ENCODE measurements at places on chromosomes 6 and 20.

GRCh38 chr20:40663991-40664880 is 24.8 kb downstream of the MAFB start:
- no peak for DNase-seq

DNA sequence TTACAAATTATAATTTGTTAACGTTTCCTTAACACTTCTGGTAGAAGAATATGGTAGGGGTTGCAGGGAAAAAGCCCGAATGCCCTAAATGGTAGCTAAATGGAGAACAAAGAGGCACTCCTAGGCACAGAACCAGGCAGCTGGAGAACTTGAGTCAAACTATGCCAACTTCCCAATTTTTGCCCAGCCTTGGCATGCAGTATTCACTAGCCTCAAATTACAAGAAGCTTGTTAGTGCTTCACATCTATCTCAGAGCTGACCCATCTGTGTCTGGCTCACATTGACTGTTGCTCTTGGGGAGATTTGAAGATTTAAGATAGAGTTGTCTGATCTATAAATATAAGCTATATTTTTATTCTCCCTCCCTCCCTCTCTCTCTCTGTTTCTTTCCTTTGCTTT is 19.4 kb upstream of the LRFN2 start:
- DNase-seq, result no peak

DNA sequence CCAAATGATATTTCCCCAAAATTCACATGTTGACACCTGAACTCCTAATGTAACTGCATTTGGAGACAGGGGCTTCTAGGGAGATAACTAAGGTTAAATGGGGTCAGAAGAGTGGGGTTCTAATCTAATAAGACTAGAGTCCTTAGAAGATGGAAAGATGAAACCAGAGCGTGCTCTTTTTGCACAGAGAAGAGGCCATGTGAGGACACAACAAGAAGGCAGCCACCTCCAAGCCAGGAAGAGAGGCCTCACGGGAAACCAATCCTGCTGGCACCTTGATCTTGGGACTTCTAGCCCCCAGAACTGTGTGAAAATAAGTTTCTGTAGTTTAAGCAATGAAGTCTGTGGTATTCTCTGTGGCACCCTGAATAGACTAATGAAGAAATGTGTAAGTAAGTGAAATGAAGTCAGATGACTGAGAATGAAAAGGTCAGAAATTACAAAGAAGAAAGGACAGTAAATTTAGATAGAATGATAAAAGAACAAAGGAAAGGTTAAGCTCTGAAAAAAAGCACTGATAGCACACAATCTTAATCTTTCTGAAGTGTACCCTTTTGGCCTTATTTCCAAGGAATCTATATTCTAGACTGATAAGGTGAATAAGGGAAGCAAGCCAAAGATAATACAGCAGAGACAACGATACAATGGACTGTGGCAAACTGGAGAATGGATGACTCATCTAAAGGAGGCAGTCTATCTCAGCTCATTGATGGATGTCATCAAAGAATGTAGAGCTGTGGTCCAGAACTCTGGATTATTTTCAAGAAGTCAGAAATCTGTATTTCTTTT is 110.4 kb downstream of the MYB start:
- DNase-seq, result peak; percentile 63

GRCh38 chr6:117463762-117464665 is 18.5 kb upstream of the DCBLD1 start:
- DNase-seq, result peak; percentile 87

DNA sequence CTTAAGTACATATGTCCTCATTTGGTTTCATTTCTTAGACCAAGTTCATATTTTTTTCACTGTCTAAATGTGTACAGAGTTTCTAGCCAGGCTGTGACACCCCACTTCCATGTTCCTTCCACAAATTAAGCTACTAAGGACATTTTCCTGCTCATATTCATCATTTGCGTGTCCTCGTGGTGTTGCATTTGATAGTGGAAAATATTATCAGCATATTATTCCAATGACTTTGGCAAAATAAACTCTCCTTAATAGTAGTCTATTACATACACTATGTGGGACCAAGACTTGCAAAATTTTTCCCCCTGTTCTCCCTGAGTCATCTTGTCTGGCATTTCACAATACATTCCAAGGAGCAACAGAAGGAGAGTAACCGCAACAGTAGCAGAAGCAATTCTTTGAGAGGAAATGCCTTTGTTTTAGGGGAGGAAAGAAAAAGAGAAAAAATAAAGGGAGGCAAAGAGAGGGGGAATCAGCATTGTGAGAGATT is 599.2 kb downstream of the COL12A1 start:
- DNase-seq, result peak; percentile 98

DNA sequence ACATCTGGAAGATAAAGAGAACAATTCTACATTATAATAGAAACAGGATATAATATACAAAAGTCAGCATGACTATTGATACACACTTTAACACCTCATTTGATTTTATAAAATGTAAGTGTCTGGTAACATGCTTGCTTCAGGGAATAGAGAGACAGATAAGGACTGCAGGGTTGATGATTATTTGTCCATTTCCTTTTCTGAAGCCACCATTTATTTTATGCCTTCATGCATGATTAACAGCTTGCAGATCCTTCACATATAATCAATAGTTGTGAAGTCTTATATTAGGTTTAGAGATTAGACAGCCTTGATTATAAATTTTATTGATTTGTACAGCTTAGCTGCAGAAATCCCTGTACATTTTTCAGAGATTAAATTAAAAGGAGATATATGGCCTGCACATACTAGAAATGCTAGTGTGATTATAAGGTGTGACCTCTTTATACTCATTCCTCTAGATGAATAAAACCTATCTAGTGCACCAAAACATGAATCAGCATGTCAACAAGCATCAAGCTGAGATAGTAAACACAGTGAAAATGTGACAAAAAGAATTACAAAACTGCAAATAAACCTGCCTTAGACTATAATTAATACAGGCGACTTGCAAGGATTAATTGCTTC is 198.8 kb upstream of the THEMIS start:
- no peak for DNase-seq

- DNase-seq, result no peak
Measured at GRCh38 chr6:168015009-168015408, 17.5 kb downstream of the KIF25 start.

GRCh38 chr6:157587127-157587926 is 206.3 kb downstream of the ZDHHC14 start:
- no peak for DNase-seq

DNA sequence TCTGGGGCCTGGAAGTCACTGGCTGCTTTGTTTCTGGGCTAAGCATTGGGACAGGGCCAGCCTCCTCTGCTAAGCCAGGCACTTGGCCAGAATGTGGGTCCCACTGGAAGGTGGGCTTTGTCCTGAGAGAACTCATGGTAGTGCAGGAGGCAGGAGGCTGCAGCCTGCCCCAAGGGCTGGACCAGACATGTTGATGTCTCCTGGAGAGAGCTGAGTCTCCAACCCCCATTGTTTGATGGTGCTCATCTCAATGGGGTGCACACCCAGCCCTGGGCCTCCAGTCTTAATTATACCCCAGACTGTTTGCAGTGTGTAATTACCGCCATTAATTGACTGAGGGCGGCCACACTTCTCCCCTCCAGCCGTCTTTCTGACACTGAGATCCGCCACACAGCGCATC is 220.5 kb upstream of the PMEPA1 start:
- DNase-seq, result no peak

DNA sequence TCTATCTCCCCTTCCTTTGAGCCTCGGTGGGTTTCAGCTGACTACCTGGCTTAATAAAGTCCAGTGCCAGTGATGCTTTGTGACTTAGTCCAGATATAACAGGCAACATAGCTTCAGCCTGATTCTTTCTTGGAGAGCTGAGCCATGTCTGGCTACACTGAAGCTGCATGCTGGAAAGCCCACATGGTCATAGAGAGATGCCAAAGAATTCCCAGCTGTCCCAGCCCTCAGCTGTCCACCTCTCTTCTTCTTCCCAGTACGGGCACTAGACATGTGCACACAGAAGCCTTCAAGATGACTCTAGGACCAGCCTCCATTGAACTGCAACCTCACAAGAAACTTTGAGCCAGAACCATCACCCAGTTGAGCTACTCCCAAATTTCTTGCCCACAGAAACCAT is 154.1 kb upstream of the MYLIP start:
- no peak for DNase-seq

DNA sequence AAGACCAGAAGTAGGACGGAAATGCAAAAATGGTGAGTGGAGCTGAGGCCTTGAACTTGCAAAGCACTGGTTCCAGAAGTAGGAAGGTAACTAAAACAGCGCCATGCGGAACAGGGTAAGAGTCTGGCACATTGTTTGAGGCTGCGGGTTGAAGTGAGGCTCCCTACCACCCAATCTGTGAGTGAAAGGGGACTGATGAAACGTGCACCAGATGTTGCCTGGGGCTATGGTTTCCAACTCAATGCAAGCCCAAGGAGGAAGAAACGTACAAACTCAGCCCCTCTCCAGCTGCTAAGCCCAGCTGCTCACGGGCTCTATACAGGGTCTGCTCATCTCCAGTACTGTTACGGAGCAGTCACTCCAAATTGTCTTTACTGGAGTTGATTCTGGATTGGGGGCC is 68.7 kb upstream of the KCNK16 start:
- DNase-seq, result no peak

DNA sequence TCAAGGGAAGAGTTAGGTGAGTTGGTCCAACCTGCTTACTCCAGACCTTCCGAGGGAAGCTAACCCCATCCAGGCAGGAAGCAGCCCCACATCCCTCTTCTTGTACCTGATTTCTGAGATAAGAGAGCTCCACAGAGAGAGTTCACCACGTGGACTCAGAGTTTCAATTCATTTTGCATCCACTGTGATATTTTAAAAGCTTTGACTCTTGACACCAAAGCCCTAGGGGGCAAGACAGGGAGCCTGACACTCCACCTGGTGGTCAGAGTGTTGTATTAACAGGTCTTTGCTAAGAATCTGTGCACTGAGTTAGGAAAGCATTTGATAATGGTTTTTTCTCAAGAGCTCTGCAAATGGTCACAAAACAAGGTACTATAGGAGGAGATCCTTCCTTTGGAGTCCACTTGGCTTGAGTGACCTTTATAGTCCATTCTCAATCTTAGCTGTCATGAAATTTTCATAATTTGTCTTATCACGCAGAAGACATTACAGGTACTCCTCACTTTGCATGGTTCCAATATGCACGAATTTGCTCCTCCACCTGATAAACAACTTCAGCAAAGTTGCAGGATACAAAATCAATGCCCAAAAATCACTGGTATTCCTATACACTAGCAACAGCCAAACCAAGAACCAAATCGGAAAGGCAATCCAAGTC is 56.2 kb upstream of the RIPOR2 start:
- peak; percentile 65 for DNase-seq

DNA sequence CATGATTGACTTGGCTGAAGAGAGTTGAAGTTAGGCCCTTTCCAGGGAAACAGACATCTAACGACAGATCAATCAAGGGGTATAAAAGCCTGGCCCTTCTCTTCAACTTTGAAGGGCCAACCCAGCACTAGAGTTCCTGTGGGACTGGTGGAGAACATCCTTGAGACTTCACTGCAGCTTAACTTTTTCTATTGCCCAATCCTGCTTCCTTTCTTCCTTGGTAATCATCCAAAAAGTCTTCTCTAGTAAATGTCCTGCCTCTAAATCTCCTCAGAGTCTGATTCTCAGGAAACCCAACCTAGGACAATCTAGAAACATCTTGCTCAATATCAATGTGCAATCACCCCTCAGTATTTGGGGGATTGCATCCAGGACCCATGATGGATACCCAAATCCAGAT is 1.9 kb downstream of the MKKS start:
- no peak for DNase-seq

- DNase-seq, result peak; percentile 94
Measured at GRCh38 chr6:4320860-4321259, 185.5 kb upstream of the ECI2 start.

DNA sequence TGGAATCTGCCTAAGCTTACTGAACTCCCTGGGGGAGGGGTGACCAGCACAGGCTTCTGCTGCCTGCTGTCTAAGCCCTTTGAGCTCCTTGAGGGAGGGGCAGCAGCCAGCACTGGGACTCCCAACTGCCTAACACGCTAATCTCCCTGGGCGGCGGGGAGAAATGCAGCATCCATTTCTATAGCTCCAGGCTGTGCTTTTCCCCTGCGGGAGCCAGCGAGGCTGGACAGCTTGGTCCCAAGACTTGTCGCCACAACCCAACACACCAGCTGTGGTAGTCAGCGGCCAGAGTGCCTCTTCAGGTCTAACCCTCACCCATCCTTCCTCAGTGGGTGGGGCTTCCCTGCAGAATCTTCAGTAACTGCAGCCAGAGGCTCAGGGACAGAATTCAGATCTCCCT is 64.6 kb downstream of the VGLL2 start:
- no peak for DNase-seq

DNA sequence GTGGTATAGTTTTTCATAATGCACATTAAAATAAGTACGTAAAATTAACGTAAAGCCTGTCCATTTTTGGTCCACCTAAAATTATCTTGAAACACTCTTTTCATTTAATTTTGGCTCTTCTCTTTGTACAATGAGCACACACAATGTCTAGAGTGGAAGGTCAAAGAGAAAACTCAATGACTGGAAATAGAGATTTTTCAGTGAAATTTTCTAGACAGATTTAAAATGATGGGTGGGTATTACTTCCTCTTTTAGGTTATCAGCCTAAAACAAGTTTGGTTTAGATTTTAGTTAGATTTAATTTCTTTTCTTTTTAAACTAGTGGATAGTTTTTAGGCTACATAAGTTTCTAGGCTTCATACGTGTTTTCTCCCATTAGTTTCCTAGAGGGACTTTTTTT is 24.9 kb downstream of the DSE start:
- DNase-seq, result no peak

- DNase-seq, result no peak
Measured at GRCh38 chr20:14580418-14581074, 243.1 kb upstream of the FLRT3 start.

DNA sequence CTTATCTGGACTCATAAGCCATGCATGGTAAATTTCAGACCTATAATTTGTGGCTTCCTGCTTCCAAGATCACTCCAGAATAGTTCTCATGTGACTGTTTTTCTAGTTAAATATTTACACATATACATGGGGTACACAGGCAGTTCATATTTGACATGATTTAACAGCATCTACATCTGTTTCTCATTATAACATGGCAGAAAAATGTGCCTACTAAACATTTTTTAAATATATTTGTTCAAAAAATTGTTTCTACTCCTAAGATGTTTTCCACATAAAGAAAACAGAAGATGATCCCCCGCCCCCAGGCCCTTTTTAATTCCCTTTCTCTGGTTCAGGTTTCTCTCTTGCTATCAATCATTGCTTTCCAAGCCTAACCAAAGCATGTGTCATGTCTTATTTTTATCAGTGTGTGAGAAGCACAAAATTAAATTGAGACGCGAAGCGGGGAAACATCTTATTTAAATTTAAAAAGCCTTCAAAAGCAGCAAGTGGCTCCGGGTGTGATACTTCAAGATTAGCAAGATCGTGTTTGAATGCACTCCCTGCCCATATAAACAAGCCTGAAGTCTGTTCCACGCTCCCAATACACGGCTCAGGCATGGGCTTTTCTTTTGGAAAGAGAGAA is 37.3 kb downstream of the IPCEF1 start:
- peak; percentile 90 for DNase-seq

DNA sequence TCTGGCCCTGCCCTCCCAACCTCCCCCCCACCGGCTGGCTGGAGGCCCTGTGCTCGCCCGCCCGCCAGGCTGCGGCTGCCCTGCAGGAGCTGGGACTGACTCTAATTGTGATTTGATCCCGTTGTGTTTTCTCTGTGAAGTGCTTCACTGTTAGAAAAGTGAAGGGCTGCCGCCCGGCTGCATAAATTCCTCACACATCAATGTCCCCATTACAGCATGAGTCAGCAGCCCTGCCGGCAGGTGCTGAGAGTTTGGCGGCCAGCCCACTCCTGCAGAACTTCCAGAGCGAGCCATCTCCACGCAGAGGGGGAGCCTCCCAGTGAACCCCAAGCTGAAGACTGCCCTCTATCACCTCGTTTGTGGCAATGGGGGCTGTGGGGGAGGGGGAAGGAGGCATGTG is 137.9 kb downstream of the DLL1 start:
- no peak for DNase-seq

GRCh38 chr6:38482466-38482865 is 157.3 kb downstream of the BTBD9 start:
- peak; percentile 18 for DNase-seq

All from fibroblast of skin of back (primary cell).